ENCODE measurements at places on chromosomes 5 and 9.

DNA sequence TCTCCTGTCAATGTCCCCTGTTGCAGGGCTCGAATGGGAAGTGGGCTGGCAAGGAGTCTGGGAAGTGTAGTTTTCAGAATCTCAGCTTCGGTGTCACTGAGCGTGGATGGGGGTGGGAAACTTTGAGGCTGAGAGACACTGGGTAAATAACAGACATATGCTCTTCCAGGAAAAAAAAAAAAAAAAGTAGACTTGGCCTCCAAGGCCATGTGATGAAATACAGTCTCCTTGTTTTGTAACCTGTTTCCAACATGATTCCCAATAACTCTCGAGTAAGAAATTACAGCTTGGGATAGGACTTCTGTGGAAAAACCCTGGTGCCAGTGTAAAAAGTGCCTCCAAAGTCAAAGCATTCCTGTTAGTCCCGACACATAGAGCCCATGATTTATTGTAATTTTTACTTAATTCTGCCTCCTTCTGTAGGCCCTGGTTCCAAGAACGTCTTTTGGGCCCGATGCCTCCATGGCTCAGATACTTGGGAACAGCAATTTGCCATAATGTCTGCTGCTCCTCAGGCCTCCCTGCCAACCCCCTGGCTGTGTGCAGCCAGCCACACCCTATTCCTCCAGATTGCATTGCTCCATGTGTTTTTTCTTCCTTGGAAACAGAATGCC is 119.5 kb upstream of the TNC start:
- DNase-seq, result no peak

- DNase-seq, result no peak
Measured at GRCh38 chr5:73296772-73297171, 123.8 kb downstream of the TMEM174 start.

GRCh38 chr9:93096131-93096802 is at the start of gene CARD19:
TSS of gene CARD19 (plus strand) at chr9:93096217. CDS start at chr9:93096346, 129 bp downstream.
- DNase-seq, result no peak

- DNase-seq, result no peak
Measured at GRCh38 chr5:177434437-177434836, 8.0 kb downstream of the GRK6 start.

DNA sequence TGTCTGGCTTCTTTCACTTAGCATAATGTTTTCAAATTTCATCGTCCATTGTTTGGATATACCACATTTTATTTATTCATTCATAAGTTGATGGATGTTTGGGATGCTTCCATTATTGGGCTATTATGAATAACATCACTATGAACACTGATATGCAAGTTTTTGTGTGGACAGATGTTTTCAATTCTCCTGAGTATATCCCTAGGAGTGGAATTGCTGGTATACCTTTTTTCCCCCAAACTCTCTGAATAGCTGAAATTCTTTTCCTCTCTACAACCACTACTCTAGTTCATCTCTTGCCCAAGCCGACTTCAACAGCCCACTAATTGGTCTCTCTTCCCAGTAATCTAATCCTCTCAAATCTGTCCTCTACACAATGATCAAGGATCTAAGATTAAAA is 4.7 kb upstream of the ZFR start:
- DNase-seq, result no peak
